ENCODE measurements at places on chromosomes 5 and 9. TPM values are rescaled to one million over a fixed set of nuclear protein-coding genes. Genes with fewer than 3 reads are reported as not detected.

DNA sequence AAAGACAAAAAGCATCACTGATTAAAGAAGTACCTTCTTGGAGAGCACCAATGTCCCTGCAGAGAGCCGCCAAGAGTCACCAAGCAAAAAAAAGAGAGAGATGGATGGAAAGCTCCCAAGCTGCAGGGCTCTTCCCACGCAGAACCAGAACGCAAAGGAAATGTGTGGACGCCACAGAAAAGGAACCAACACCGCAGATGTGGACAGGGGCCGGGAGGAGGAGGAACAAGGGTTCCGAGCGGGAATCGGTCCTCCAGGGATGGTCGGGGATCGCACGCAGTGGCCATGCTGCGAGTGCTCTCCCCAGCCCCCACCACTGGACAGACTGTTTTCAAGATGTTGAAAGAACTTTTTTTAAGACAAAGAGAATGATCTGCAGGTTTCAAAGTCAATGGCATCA, 40.2 kb upstream of the ZNF354A start:
- DNase-seq = no peak

GRCh38 chr9:71897577-71897976, 13.4 kb downstream of the ABHD17B start:
- no peak for DNase-seq

DNA sequence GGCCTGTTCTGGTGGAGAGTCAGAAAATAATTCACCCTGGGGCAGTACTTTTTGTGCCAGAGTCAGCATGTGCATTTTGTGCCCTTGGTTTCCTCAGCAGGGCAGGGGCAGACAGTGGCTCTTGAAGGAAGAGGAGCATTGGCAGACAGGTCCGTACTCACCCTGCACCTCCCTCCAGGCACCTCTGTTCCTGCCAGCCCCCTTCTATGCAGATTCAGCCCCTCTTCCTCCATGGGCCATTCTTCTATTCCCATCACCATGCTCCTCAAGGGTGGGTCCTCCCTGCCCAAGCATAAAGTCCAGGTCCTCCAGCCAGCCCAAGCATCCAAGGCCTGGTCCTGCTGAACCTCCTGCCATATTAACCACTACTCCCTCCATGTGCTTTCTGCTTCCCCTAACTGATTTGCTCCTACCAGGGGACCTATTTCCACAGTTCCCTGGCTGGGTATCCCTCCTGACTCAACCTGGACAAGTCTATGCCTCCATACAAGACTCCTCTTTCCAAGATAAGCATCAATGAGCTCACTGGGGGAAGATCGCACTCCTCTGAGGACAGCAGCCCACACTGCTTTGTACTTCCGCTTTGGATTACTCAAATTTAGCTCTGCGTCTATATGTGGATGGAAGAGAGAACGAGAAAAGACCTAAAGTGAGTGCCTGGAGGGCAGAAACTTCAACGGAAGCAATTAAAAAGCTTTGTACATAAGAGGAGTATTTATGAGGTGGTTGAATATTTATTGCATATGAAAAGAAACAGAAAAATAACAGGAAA, 9.3 kb upstream of the ACSL6 start:
- DNase-seq = no peak

DNA sequence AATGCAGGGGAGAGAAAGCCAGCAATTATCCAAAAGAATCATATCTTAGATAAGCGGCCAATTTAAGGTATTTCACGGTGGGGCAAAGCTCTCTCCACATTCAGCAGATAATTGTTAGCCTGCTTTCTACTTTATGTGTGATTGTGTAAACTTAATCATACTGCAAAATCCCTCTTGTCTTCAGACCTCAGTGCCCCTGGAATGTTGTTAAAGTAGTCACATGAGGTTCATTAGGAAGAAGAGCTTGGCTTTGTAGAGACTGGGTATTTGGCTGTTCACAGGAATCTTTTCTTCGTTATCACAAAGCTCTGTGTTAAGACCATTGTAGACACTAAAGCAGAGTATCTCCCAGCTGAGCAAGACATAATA, 127.0 kb downstream of the RFK start:
- DNase-seq = no peak

- no peak for DNase-seq
These were observed 61.7 kb upstream of the ELAVL2 start for GRCh38 chr9:23887781-23888180.

The SPAG8 gene
- total RNA-seq = 0.21 TPM

The ARRDC3 gene
- total RNA-seq = 19.0 TPM

Data from A172 (cell line).